ENCODE measurements at places on chromosomes 6 and 20.

- DNase-seq: no peak
Measured at GRCh38 chr6:169827290-169827717, 75.9 kb downstream of the ERMARD start.

GRCh38 chr20:57899554-57899953 is 189.7 kb upstream of the PMEPA1 start:
- DNase-seq: peak; percentile 38

- no peak for DNase-seq
Measured at GRCh38 chr20:63359937-63360849, 956 bp downstream of the CHRNA4 start.

- no peak for DNase-seq
Measured at GRCh38 chr6:36928547-36928918, 26.0 kb upstream of the PI16 start.

DNA sequence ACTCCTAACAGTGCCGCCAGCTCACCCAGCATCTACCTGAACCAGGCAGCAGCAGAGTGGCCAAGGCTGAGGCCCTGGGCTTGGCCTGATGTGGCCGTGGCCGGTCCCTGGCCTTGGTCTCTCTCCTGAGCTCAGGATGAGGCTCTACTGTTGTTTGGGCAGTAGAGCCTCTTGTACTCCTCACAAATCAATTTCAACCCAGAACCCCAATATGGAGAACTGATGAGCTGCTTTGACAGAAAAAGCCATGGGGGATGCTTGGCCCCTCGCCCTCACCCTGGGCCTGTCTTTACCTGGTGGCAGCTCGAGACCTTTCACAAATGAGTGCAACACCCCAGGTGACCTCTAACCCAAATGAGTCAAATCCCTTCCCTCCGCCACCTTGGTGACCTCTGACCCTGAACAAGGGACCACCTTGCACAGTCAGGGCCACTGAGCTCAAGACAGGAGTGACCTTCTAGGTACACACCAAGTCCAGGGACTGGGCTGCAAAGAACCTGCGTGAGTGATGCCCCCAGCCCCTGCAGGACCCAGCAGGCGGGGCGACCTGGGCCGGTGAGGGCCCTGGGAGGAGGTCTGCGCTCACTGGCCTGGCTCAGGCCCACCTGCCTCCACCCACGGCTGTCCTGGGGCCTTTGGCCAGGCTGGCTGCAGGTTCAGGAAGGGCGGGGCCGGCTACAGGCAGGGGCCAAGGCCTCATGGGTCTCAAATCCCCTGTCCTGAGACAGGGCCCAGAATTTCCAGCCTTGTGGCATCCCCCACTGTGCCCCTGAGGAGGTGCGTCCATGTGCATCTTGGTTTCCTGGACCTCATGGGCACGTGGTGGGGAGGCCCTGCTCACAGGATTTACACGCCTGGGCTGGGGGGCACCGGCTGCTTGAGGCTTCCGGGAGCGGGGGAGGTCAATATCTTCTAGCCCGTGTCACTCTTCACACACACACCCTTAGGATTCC is 30.2 kb downstream of the PSMG4 start:
- DNase-seq: peak; percentile 60

DNA sequence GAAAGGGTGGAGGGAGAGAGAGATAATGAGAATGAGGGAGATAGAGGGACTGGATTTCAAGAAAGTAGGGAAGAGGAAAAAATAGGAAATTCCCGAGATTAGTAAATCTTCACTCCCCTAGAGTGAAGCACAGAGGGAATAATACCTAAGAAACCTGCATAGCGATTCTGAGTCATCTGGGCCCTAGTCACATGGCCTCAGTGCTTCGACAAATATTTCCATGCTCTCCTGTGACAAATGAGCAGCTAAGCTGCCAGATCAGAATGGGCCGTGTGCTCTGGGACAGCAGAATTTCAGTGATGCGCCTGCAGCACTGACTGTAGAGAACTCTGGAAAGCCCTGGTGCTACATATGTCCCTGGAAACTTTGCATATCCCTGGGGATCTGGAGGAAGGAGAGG is 48.6 kb upstream of the GRIK2 start:
- DNase-seq: no peak

- no peak for DNase-seq
Measured at GRCh38 chr6:139080255-139080920, 51.8 kb downstream of the ABRACL start.

GRCh38 chr6:18400831-18401446 is 13.8 kb downstream of the RNF144B start:
- DNase-seq: no peak

DNA sequence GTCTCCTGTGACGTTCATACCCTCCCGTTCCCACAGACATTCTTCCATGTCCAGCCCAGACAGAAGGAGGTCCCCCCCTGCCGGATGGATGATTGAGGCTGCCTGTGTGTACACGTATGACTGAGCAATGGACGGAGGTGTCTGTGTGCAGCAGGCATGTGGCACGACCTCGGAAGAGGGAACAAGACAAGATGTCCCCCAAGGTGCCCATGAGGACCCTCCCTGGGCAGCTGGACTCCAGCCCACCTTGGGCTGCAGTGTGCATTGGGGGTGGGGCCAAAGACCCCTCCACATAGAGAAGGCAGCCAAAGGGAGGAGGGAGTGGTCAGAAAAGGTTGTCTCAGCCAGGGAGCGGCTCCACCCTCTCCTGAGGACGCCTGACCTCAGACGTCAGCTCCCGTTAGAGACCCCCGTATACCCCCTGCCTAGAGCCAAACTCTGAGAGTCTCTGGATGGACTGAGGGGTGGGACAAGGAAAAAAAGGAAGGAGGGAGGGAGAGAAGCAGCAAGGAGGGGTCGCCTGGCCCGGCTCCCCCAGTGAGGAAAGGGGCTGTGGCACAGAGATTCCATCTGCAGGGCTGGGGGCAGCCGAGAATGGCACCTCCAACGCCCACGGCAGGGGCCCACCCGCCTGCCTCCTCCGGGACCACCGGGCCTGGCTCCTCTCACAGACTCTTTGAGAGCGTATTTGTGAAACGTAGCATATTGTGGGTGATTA is 92.9 kb upstream of the BHLHE23 start:
- peak; percentile 54 for DNase-seq

DNA sequence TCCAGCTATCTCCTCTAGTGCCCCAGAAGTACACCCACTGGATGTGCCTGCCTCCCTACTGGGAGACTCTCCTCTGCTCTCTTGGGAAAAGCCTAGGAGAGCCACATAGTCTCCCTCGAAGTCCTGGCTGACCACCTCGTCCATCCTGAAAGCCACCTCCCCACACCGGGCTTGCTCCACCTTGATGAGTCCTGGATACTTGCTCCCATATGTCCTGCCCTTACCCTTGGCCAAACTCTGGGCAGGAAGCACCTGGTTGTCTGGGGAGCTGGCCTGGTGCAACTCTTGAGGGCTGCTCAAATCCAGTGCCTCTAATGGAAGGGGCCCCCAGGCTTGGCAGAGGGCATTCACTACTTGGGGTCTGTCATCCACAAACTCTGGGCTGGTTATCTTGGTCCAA is 19.3 kb downstream of the KIAA1755 start:
- no peak for DNase-seq

DNA sequence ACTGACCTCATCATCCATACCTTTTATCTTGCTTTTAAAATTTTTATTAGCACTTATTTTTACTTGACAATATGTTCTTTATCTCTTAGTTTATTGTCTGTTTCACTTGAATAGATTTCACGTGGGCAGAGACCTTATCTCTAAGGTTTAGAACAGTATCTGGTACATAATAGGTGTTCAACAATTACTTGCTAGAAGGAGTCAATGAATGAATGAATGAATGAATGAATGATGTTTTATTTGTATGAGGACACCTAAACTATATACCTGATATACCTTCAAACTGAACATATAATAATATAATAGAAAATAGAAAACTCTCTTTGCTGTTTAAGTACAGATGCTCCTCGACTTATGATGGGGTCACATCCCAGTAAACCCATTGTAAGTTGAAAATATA is 412.6 kb downstream of the CDKAL1 start:
- no peak for DNase-seq

DNA sequence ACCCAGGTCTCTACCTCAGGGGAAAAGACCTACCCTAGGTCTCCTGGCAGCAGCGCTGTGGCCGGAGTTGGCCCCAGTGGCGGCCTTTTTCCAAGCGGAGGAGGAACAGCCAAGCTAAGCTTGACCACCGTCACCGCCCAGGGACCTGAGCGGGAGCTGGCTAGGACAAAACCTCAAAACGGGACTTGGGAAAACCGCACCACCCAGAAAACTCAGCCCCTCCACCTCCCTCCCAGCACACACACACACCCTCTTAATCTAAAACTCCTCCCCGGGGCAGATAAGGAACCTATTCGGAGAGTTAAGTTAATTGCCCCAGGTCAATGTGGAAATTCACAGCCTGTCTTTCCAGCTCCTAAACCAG is 2.7 kb upstream of the TRERF1 start:
- no peak for DNase-seq

GRCh38 chr6:73710948-73711347 is 14.9 kb downstream of the CD109 start:
- no peak for DNase-seq

- DNase-seq: no peak
Measured at GRCh38 chr6:107624541-107624940, 134.6 kb downstream of the SOBP start.

GRCh38 chr6:101482606-101483005 is 89.1 kb downstream of the GRIK2 start:
- no peak for DNase-seq

GRCh38 chr6:166908811-166909210 is 47.5 kb downstream of the RNASET2 start:
- DNase-seq: no peak

GRCh38 chr6:41706876-41707564 is 28.4 kb downstream of the TFEB start:
- DNase-seq: peak; percentile 85

DNA sequence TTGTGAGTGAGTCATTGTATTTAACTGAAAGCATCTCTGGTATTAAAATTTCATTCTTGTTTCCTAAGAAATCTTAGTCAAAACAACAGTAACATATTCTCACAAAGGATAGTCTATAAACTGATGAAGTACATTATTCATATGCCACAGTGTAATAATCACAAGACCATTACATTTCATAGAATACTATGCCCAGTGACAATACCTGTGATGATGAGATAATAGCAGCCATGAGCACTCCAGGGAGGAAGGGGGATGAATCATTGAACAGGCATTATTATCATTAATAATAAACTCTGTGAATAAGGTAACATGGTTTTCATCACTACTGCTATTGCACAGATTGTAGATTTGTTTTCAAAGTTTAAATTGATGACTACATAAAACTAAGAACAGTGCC is 667.9 kb downstream of the EPM2A start:
- no peak for DNase-seq

- DNase-seq: no peak
Measured at GRCh38 chr6:34182751-34183531, 37.1 kb upstream of the GRM4 start.

DNA sequence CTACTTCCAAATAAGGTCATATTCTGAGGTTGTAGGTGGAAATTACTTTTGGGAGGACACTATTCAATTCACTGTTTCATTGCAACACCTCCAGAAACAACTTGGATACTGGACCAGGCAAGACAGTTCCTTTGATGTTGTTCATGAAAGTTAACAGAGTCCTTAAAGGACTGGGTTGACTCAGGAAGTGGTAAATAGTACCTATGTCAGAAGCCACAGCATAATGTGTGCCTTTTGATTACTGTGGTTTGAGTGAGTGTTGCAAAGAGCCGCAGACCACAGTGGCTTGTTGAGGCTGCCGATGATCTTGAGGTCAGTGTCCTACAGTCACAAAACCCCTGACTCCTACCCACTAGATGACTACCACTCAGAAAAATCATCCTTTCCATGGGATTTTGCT is 10.9 kb downstream of the IL20RA start:
- no peak for DNase-seq

- peak; percentile 48 for DNase-seq
Measured at GRCh38 chr20:58634059-58634458, 17.0 kb upstream of the STX16 start.

- no peak for DNase-seq
Measured at GRCh38 chr6:31103136-31103535, 9.2 kb downstream of the C6orf15 start.

DNA sequence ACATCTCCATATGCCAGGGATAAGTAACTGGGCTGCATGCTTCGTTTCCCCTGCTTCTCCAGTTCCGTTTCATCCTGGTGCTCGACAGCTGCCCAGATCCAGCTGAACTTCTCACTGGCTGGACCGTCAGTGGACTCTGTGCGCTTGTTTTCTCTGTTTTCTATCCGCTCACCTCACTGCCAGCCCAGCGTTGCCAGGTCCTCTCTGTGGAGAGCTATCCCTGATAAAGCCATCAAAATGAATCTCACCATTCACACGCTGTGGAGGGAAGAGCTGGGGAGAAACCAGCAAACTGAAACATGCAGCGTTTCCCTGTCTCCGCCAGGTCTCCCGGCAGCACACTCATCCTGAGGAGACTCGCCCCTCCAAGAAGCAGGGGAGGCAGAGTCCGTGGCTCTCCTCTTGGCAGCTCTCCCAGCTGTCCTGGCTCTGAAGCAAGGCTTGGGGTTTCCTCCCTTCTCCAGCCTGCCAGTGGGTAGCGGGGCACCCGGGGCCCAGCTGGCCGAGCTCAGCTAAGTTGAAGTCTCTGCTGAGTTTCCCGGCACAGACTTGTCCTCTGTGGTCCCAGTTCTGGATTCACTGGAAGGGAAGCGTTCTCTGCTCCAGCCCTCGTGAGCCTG is 160.9 kb downstream of the DTNBP1 start:
- DNase-seq: peak; percentile 81

DNA sequence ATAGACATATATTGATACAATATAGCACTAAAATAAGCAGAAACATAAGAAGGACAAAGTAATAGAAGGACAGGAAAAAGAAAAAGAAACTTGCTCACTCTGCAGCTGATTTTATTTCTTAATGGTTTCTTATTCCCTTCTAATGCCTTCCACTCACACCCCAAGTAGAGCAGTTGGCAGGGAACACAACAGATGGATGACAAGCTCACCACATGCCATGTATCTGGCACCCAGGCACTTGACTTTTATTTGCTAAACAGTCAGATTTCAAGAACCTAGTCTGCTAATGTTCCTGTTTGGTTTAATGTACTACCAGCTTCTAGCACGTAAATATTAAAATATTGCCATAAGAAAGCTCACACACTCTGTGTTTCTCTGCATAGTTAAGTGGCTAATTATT is 87.1 kb downstream of the COL19A1 start:
- DNase-seq: no peak

DNA sequence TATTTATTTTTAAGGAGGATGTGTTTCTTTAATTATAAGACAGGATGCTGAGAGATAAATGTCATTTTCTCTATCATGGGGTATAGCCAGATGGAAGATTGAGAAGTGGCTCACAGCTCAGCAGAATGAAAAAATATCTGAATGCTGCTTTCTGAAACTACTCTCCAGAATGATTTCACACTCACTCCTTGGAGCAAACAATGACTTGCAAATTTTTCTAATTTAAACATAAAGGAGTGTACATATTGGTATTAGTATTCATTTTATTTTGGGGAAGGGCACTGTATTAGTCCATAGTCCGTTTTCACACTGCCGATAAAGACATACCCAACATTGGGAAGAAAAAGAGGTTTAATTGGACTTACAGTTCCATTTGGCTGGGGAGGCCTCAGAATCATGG is 52.4 kb upstream of the TRIM26 start:
- no peak for DNase-seq

- DNase-seq: no peak
Measured at GRCh38 chr6:104022126-104022525, 837.6 kb downstream of the HACE1 start.

Data from sigmoid colon (tissue), 7 donors.